Stimulated activated CD4-positive, alpha-beta T cell treated with anti-CD3 and anti-CD28 coated beads, Interleukin-1b, Interleukin-23, amount 100 ng/mL, for 4 hours (primary cell): ENCODE measurements at places on chromosomes 1 and 21.

DNA sequence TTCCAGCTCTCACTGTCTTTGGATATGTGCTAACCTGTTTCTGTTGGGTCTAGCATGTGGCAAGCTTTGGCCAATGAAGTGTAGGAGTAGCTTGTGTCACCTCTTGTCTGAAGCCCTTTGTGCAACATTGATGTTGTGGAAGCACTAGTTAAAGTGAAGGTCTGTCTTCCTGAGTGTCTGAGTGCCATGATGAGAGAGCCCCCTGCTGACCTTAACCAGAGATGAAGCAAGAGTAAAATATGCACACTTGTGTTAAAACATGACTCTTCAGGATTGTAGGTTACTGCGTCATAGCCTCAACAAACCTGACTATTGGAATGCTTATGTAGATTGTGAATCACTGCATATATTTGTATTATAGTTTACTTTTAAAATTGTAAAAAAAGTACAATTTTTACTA lies 103.7 kb downstream of the NCAM2 start:
- DNase-seq: no peak

GRCh38 chr1:230423261-230423660 lies 2.9 kb downstream of the PGBD5 start:
- no peak for DNase-seq

DNA sequence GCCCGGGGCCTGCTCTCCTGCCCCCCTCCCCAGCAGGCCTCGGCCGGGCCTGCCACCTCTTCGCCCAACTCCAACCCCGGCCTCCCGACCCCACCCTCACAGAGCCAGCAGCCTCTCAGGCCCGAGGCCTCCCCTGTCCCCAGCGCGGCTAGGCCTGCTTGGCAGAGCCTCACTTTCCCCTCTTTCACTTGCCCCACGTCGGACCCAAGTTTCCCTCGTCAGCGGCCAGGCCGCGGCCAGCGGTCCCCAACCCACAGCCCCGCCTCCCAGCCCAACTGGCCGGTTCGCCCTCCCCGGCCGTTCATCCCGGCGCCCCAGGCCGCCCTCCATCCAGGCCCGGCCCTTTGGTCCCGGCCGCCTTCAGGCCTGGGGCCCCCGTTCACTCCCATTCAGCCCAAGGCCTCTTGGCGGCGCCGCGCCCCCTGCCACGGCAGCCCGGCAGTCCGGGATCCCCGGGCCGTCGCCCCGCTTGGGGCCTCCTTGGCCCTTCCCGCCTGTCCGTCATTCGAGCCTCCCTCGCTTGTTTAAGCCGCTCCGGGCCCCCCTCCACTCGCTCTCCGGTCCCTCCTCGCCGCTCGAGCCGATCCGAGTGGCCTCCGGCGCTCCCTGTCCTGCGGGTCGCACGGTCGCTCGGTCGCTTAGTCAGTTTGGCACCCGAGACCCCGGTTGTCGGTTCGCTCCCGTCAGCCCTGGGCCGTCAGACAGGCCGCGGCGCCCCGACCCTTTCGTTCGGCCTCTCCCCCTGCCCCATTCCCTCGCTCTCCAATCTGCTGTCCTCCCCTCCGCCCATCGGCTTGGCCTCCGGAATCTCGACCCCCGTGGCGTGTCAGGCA lies 1.4 kb downstream of the LRRC41 start:
- peak; percentile 50 for DNase-seq

- no peak for DNase-seq
Observed at GRCh38 chr21:35045542-35046262, 3.4 kb downstream of the RUNX1 start.

DNA sequence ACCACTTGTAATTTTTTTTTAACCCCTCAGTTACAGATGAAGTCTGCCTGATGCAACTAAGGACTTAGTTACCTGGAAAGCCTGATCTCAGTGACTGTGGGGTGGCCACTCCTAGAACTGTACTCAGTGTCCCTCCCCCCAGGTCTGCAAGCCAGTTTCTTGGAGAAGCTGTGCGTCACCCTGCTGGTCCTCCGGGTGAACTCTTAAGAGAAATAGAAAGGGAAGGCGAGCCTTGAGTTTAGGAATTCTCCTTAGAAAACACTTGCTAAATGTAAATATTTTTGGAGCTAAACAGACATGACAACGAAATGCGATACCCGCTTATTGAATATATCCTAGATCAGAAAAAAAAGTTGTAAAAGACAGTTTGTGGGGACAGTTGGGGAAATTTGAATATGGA lies 730 bp downstream of the SLC16A4 start:
- DNase-seq: no peak

- no peak for DNase-seq
Observed at GRCh38 chr1:93604411-93604810, 77.2 kb downstream of the BCAR3 start.

GRCh38 chr1:186976700-186977099 lies 148.0 kb downstream of the PLA2G4A start:
- DNase-seq: no peak

- DNase-seq: no peak
Observed at GRCh38 chr1:22737374-22738068, 26.9 kb downstream of the EPHB2 start.

DNA sequence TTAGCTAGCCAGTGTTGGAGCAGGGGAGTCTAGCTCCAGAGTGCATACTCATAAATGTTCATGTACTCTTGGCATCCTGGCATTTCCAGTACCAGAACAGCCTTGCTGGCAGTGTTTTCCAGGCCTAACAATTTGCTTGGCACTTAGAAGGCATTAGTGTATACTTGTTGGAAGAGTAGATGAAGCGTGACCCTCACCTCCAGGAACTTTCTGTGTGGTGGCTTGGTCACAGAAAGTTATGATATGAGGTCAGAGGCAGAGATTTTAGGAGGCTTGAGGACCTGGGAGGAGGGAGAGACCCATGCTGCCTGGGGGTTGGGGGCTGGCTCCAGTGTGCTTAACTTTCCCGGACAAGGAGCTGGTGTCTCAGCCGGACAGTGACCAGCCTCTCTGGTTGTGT lies 52.7 kb upstream of the GCLM start:
- DNase-seq: no peak

DNA sequence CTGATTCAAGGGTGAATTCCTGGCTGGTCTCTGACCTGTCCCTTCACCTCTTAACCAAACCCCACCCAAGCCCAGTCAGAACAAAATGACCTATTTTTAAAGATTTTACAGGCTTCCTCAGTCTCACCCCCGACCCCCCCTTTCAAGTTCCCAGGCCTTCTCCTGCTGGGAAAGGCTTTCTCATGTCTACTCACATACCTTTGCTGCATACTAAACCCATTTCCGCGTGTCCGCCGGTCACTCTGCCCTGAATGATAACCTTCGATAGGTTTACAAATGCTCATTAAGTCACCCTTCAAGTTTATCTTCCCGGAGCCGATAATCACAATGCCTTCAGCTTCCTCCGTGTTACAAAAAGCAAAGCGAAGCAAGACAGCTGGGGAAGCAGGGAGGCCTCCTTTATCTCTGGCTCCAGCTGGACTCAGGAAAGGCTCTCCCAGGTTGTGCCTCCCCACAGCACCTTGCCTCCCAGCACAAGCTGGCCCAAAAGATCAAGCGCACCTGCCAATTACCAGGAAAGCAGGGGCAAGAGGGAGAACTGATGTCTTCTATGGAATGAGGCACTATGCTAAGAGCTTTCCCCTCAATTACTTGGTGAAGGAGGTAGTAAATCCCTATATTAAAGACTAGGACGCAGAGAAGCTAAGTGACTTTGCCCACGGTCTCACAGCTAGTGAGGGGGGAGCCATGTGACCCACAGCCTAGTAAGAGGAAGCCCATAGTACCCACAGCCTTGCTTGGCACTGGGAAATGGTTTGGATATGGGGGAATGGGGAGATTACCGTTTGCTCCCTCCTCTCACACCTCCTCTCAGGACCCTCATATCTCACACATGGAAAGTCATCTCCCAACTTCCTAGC lies 15.9 kb downstream of the SMIM12 start:
- DNase-seq: no peak

DNA sequence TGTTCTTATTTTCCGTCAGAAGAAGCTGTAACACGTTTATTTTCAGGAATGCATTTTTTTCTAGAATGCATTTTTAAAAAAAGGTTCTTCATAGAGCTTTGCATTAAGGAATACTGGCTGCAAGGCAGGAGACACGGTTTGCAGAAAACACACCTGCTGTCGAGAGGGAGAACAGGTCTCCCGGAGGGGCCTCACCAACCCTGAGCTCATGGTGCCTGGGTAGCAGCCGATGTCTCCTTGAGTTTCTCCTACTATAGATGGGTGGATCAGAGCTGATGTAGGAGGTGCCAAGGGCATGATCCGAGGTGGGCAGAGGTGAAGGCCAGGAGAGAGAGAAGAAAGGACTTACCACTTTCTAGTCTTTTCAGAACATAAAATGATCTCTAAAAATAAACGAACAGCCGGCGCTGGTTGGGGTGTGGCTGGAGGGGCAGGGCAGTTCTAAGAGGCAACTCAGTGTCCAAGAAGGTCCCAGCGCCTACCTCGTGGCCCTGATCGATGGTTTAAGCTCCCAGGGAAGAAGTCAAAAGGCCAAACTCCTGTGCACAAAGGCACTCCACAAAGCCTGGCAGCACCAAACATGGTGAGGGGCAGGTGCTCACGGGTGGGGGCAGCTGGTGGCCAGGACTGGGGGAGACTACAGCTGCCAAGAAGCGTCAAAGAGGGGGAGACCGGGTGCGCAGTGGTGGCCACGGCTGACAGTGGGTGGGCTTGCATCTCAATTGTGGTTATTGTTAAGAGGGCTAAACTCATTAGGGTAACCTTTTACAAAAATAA lies 12.2 kb downstream of the MORN1 start:
- no peak for DNase-seq

DNA sequence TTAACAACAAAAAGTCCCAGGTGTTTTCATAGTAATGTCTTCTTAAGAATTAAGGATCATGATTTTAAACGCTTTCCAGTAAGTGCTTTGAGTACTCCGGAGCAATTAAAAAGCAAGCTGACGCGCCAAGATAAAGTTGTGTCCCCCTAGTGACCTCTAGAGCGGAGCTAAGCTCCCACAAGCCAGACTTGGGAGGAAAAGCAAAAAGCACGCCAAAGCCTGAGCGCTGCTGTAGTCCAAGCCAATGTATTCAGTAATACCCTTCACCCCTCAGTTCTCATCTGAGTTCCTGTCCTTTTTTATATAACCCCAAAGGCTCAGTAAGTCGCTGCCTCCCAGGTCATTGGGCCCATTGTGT lies 3.5 kb upstream of the SLC44A5 start:
- no peak for DNase-seq

GRCh38 chr1:11516961-11517635 lies 38.1 kb downstream of the DISP3 start:
- DNase-seq: no peak

DNA sequence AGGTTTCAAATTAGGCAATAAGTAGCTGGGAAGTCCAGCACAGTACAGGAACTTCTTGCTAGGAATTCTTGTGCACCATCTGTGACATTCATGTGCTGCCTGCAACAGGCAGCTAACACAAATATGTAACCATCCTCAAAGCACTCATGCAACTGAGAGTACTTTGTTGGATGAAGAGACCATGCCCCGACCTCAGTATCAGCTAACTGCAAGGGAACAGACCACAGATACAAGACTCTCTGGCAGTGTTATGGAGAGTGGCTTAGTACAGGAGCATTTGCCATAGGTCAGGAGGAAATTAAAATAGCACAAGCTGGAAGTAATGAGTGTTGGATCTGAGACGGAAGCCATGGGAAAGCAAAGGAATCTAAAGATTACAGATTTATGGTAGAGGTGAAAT lies 123.6 kb downstream of the LRRC53 start:
- no peak for DNase-seq

GRCh38 chr1:91803847-91804545 lies 82.0 kb downstream of the TGFBR3 start:
- DNase-seq: peak; percentile 26

GRCh38 chr1:14010476-14010875 lies 310.5 kb downstream of the PRDM2 start:
- DNase-seq: no peak

- DNase-seq: no peak
Observed at GRCh38 chr1:39196244-39197215, 8.0 kb upstream of the MACF1 start.
